ENCODE measurements at places on chromosomes 5 and 9.

DNA sequence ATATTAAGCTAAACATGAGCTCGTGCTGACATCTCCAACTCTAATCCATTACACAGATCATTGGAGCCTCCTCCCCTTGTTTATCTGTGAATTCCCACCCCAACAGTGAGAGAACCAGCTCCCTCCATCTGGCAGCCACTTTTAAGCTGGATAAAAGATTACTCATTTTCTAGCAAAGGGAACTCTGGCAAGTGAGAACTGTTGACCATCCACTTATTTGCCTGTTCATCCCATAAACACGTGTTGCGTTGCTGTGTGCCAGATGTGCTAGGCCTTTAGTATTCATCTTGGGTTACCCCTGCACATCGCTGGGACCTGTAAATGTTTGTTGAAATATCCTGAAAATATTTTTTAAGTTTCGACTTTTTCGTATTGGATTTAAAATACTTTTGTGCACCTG is 2.4 kb upstream of the TOR1A start:
- no peak for DNase-seq

GRCh38 chr9:79013715-79014610 is 557.8 kb upstream of the TLE4 start:
- DNase-seq: no peak

DNA sequence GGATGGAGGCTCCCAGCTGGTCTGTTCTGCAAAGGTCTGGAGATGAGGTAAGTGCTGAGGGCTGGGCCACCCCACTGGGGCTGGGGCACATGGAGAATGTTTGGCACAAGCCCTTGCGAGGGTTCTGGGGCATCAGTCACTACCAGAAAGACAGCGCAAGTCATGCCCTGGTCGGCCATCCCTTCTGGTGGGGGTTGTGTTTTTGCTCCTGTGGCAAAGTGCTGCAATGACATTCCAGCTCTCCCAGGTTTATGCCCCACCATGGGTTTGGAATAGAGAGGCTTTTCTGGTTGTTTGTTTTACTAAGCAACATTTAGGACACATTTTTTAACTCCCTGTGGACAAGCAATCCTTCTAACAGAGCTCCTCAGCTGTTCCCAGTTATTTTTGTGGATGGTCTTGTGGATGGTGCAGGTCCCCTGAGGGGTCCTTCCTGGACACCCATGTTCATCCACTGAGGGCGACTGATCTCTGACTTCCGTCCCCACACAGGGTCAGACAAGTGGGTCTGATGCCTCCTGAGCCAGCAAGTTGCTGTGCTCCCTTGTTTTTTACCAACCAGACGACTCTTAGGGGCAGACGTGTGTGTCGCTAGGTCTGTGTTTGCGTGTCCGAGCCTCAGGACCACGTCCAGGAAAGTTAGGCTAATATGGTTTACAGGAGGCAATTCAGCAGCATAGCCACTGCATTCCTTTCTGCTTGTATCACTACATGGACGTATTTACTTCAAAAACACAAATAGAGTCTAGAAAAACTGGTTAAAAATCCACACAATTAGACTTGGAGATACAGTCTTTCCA is 64.9 kb upstream of the ECM2 start:
- no peak for DNase-seq

- DNase-seq: no peak
Observed at GRCh38 chr5:82730913-82731312, 346.3 kb downstream of the TMEM167A start.

GRCh38 chr9:134268747-134269146 is 57.5 kb upstream of the RXRA start:
- DNase-seq: no peak

DNA sequence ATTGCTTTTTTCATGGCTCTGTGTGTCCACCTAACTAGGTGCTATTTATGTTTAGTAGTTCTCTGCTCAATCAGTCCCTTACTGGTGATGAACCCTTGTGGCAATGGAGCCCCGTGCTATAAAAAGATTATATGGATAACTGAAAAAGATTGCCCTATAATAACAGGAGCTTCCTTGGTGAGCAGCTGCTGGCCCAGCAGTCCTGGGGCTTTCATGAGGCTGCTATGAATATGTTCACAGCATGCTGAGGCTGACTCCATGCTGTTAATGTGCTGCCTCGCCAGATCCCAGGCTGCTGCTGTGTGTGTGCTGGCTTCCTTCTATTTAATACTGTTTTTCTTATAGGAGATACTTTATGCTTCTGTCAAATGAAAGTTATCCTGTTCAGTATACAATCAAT is 357.5 kb downstream of the TAF11L14 start:
- DNase-seq: no peak

DNA sequence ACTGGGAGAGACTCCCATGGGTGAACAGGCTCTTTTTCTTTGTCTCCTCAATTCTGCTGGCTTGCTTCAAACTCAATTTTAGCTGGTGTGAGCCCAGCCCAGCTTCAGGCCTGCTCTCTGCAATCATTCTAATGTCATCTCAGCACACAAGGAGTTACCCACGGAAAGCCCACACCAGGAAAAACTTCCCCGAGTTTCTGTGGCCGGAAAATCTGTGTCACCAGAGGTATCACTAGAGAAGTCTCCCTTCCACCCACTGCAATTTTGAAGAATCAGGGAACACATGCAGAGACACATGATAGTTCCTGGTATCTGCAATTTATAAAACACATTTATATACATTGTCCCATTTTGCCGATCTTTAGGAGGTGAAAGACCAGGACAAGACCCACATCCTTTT is 13.5 kb upstream of the NDFIP1 start:
- no peak for DNase-seq

- DNase-seq: no peak
Observed at GRCh38 chr9:74358959-74359358, 138.2 kb upstream of the RORB start.
